ENCODE measurements at places on chromosomes 6 and 20.

- no peak for DNase-seq
Measured at GRCh38 chr6:156562019-156562418, 215.2 kb upstream of the ARID1B start.

DNA sequence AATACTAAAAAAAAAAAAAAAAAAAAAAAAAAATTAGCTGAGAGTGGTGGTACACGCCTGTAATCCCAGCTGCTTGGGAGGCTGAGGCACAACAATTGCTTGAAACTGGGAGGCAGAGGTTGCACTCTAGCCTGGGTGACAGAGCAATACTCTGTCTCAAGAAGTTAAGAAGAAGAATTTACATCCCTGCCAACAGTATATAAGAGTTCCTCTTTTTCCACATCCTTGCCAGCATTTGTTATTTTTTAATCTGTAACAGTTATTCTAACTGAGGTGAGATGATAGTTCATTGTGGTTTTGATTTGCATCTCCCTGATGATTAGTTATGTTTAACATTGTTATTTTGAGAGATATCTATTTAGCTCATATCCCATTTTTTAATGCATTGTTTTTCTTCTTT, 20.3 kb upstream of the DYNLRB1 start:
- DNase-seq: no peak

DNA sequence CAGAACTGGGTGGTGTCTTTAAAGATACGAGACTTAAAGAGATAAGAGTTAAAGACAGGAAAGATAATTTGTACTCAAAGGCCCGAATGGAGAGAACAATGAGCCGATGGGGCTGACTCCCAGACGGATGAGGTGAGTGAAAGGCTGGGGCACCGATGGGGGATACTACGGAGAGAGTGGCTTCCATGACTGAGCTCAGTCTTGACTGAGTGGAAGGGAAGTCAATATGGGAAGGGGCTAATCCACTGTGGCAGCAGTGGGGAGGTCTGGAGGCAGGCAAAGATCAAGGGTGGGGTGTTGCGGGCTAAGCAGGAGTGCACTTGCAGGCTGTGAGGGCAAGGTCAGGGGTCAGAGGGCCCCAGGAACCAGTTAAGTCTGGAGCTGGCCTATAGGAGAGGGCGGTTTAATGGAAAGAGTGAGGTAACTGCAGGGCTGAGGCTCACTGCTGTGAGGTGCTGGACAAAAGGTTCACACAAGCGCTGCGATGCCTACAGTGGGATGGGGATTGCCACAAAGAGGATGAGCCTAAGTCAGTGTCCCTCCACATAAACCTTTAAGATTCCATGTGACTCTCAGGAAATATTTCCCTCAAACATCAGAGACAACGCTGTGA, 42.1 kb downstream of the FAXC start:
- DNase-seq: no peak

- no peak for DNase-seq
Measured at GRCh38 chr20:63085151-63085861, 78.5 kb upstream of the BHLHE23 start.

Measured in nephron progenitor cell (in vitro differentiated cells).